Mononuclear cell (primary cell): ENCODE measurements at places on chromosomes 1 and 21. TPM values are rescaled to one million over a fixed set of nuclear protein-coding genes. Genes with fewer than 3 reads are reported as not detected.

Gene AQP10
- 4.1 TPM for total RNA-seq

Gene CR1L
- 0.21 TPM for total RNA-seq

Gene GUCA2A
- not detected for total RNA-seq

Gene OR6N1
- under 0.01 TPM for total RNA-seq

Gene SPTA1
- total RNA-seq: not detected

Gene LRRN2
- total RNA-seq: not detected
